ENCODE measurements at places on chromosomes 6 and 20. TPM values are rescaled to one million over a fixed set of nuclear protein-coding genes. Genes with fewer than 3 reads are reported as not detected.

DNA sequence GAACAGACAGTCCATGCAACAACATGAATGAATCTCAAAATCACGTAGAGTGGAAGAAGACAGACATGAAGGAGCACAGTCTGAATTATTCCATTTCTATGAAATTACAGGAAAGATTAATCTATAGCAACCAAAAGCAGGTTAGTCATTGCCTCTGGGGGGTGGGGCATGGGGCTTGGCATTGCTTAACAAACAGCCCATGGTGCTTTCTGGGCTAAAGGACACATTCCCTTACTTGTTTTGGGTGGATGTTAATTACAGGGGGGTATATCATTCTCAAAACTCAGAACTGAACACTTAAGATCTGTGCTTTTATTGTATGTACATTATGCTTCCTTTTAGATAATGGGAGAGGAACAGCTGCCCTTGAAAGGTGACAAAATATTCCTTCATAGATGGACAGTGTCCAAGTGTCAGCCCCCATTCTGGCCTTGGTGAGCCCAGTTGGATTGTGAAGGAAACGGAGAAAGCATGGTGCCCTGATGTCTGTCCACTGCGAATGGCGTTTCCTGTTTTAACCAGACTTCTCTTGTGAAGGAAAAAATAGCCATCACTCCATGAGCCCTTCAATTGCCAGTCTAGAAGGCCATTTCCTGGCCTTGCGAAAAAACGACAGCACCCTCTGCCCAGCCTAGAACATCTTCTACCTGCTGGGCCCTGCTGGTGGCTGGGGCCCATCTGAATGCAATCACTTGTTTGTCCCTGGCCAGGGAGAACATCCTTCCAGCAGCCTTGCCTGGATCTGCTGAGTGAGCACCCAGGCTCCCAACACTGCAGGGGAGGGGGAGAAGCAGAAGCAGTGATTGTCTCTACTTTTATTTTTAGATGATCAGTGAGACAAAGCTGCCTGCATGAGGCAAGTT, 179.7 kb downstream of the BCAS1 start:
- no peak for DNase-seq

Gene PROCR
- total RNA-seq, result 44.3 TPM

GRCh38 chr20:44802702-44803101, 7.6 kb downstream of the RIMS4 start:
- no peak for DNase-seq

DNA sequence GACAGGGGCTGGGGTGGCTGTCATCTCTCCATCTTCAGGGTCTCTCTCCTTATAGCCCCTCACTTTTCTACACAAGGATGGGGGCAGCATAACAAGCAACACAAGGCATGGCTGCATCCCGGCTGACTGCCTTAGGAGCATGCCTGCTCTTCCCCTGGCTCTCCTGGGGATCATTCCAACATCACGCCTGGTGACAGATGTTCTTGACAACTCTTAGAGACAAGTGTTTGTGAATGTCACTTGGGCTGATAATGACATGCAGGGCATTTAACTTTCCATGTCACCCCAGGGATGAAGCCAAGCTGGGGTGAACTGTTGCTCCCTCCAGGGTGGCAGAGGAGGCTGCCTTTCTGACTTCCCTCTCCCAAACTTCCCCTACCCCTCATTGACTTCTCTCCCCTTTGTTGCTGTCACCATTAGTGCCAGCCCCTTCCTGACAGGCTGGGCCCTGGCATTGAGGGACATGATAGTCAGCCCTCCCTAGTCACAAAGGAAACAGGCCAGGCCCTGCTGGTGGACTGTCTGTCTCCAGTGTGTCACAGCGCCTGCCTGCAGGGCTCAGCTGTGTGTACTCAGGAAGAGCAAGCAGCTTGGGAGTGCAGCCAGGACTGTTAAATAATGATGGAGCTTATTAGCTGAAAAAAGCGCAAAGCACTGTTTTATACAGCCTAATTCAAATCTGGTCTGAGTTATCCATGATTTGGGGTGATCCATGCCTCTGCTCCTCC, 161.8 kb downstream of the LRFN2 start:
- DNase-seq, result peak; percentile 7

DNA sequence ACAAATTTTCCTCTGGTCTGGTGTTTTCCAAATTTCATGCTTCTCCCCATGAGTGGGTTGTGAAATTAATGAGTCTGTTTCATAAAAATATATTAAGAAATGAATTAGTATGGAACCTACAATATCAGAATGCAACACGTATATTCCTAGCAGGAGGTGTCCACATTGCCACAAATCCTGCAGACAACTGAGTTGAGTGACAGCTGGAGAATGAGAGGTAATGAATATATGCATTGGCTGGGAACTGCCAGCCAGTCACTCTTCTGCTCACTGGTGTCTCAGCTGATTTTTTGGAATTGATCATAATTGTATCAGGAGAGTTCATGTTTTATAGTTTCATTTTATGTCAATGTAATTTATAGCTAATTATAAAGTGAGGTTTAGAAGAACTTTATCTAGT, 6.3 kb upstream of the ARFGEF3 start:
- DNase-seq, result no peak

- no peak for DNase-seq
These were observed 23.7 kb downstream of the OSBPL2 start for GRCh38 chr20:62262064-62262463.

Gene SPO11
- not detected for total RNA-seq
